Upper lobe of left lung (tissue), 6 donors: ENCODE measurements at places on chromosomes 2 and 18. TPM values are rescaled to one million over a fixed set of nuclear protein-coding genes. Genes with fewer than 3 reads are reported as not detected.

GRCh38 chr18:55794288-55795052, 206.5 kb upstream of the TCF4 start:
- no peak for DNase-seq
- no peaks in the 10 kb centered on the region for H3K36me3 ChIP-seq
- peak overlapping the region; percentile 2 for H3K4me3 ChIP-seq
- H3K4me1 ChIP-seq, result no peaks in the 10 kb centered on the region
- no peaks in the 10 kb centered on the region for H3K27me3 ChIP-seq
- peak overlapping the region; percentile 50 for H3K27ac ChIP-seq

DNA sequence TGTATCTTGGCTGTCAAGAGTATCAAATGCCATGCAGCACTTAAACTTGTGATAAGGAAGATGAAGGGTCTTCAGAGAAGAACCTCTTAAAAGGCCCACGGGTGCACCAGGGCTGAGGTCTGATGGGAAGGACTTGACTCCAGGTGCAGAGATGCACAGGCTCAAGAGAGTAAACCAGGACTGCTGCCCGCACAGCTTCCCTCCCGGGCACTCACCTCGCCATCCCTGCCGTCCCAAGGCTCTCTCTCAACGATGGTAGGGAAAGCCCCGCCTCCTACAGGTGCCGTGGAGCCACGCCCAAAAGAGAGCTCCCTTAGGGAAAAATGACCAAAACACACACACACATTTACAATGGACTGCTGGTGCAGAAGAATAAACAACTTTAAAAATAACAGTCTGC, 27.9 kb downstream of the PDIA6 start:
- no peak overlapping the region for H3K27ac ChIP-seq
- peaks cover 6% of the 10 kb centered on the region for H3K4me1 ChIP-seq
- no peak for DNase-seq

DNA sequence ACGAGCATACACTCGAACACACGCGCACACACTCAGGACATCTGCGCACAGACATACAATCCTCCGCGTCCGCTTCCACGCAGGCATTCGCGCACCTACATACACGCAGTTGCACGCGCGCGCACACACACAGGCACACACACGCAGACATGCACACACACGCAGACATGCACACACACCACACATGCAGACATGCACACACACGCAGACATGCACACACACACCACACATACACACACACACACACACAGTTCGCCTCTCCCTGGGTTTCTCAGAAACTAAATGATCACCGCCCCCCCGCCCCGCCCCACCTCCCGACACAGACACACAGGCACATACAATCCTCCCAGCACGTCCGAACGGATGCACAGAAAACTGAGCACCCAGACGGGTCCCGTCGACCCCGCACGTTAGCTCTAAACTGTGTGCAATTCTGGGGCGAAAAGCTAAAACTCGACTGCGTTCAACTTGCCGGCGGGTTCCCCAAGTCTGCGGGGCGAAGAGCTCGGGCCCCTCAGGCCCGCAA, 1.0 kb downstream of the EPHA4 start:
- H3K36me3 ChIP-seq, result no peaks in the 10 kb centered on the region
- peak; percentile 64 for DNase-seq
- no peaks in the 10 kb centered on the region for H3K27me3 ChIP-seq
- H3K4me1 ChIP-seq, result peaks cover 14% of the 10 kb centered on the region
- peak overlapping the region; percentile 74 for H3K27ac ChIP-seq

- no peaks in the 10 kb centered on the region for H3K36me3 ChIP-seq
- no peaks in the 10 kb centered on the region for H3K27me3 ChIP-seq
- H3K4me3 ChIP-seq, result no peak overlapping the region
- peaks cover 60% of the 10 kb centered on the region for H3K4me1 ChIP-seq
- no peak for DNase-seq
These were observed 3.5 kb downstream of the ACSL3 start for GRCh38 chr2:222864296-222864695.

DNA sequence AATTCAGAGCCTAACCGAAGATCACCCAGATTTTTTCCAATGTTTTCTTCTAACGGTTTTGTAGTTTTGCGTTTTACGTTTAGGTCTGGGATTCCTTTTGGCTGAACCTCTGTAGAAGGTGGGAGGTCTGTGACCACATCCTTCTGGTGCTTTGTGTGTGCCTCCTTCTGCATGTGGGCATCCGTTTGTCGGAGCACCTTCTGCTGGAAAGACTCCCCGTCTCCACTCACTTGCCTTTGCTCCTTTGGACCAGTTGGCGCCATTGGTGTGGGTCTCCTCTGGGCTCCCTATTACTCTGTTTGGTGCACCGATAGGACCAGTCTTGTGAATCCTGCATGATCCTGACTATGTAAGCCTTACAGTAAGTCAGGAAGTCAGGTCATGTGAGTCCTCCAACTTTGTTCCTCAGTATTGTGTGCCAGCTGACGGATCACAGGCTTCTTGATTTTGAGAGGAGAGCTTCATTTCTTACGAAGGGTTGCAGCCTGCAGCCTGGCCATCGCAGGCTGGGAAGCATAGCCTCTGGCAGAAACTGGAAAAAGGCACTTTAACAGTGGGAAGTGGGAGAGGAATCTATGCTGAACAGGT, 13.6 kb downstream of the AQP12A start:
- DNase-seq, result no peak
- H3K36me3 ChIP-seq, result no peaks in the 10 kb centered on the region
- H3K27ac ChIP-seq, result no peak overlapping the region
- no peak overlapping the region for H3K4me3 ChIP-seq
- H3K27me3 ChIP-seq, result no peaks in the 10 kb centered on the region

- no peaks in the 10 kb centered on the region for H3K36me3 ChIP-seq
- H3K27ac ChIP-seq, result no peak overlapping the region
- no peak overlapping the region for H3K4me3 ChIP-seq
- no peak for DNase-seq
These were observed 235.0 kb upstream of the NT5C1B start for GRCh38 chr2:18824325-18824790.

GRCh38 chr18:62964432-62964831, 249.1 kb downstream of the PHLPP1 start:
- H3K4me3 ChIP-seq, result no peak overlapping the region
- no peaks in the 10 kb centered on the region for H3K27me3 ChIP-seq
- H3K36me3 ChIP-seq, result no peaks in the 10 kb centered on the region
- no peak for DNase-seq
- no peaks in the 10 kb centered on the region for H3K4me1 ChIP-seq
- H3K27ac ChIP-seq, result no peak overlapping the region

DNA sequence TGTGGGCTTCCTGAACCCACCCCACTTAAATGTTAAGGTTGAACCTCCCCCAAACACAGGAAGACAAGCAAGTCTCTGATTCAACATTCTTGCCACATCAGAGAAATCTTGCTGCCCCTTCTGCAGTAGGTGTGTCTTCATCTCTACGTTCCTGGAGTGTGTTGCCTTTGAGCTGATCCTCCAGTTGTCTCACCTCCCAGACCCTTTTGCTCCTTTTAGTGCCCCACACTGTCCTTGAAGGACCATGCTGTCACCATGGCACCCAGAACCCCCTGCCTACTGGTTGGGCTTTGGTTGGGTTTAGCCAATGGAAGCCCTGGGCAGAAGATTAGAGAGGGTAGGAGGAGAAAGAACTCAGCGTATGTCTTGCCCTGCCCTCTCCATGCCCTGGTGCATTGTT, 10.7 kb downstream of the CAB39 start:
- no peak for DNase-seq
- peaks cover 7% of the 10 kb centered on the region for H3K36me3 ChIP-seq
- peak overlapping the region; percentile 78 for H3K27ac ChIP-seq
- H3K4me3 ChIP-seq, result no peak overlapping the region
- H3K27me3 ChIP-seq, result no peaks in the 10 kb centered on the region

- H3K4me3 ChIP-seq, result no peak overlapping the region
- no peak overlapping the region for H3K27ac ChIP-seq
- no peaks in the 10 kb centered on the region for H3K27me3 ChIP-seq
- no peak for DNase-seq
- H3K36me3 ChIP-seq, result no peaks in the 10 kb centered on the region
- H3K4me1 ChIP-seq, result peaks cover 7% of the 10 kb centered on the region
These were observed 15.0 kb downstream of the SLC3A1 start for GRCh38 chr2:44290261-44290660.

- peaks cover 16% of the 10 kb centered on the region for H3K36me3 ChIP-seq
- no peak overlapping the region for H3K4me3 ChIP-seq
- H3K27me3 ChIP-seq, result no peaks in the 10 kb centered on the region
- DNase-seq, result peak; percentile 27
- H3K27ac ChIP-seq, result no peak overlapping the region
These were observed 15.2 kb downstream of the BCL2L11 start for GRCh38 chr2:111135910-111136297.

- no peak overlapping the region for H3K27ac ChIP-seq
- no peaks in the 10 kb centered on the region for H3K27me3 ChIP-seq
- no peaks in the 10 kb centered on the region for H3K36me3 ChIP-seq
- no peaks in the 10 kb centered on the region for H3K4me1 ChIP-seq
- no peak for DNase-seq
These were observed 69.1 kb upstream of the FOXI3 start for GRCh38 chr2:88521445-88522073.

DNA sequence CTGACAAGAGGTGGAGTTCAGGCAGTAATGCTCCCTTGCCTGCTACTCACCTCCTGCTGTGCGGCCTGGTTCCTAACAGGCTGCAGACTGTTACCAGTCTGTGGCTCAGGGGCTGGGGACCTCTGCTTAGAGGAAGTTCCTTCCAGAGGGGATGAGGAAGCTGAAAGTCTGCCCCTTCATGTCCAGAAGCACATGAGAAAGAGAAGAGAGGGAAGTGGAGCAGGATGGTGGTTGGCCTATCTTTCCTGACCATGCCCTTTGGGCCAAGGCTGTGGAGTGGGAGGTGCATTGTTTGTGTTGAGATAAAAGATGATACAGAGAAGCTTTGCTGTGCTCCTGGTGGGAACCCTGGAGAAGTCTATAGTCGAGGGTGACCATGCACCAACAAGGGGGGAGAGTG, 112.5 kb downstream of the LPIN1 start:
- no peak for DNase-seq
- no peaks in the 10 kb centered on the region for H3K36me3 ChIP-seq
- H3K4me3 ChIP-seq, result no peak overlapping the region
- peaks cover 13% of the 10 kb centered on the region for H3K4me1 ChIP-seq

- no peak overlapping the region for H3K4me3 ChIP-seq
- no peaks in the 10 kb centered on the region for H3K27me3 ChIP-seq
- no peak for DNase-seq
- no peak overlapping the region for H3K27ac ChIP-seq
These were observed 18.1 kb upstream of the ATOH8 start for GRCh38 chr2:85735691-85736090.

IL18R1 gene
- total RNA-seq, result 46.9 TPM

EGR4 gene
- total RNA-seq, result not detected

NEB gene
- 5.8 TPM for total RNA-seq

APOB gene
- 0.11 TPM for total RNA-seq

G6PC2 gene
- not detected for total RNA-seq

ALK gene
- total RNA-seq, result 0.17 TPM

TMEM198 gene
- 12.6 TPM for total RNA-seq

ZNF396 gene
- 1.8 TPM for total RNA-seq

PSMA8 gene
- not detected for total RNA-seq

ODC1 gene
- total RNA-seq, result 52.8 TPM

FEV gene
- not detected for total RNA-seq

GPR39 gene
- total RNA-seq, result 24.3 TPM

RMDN2 gene
- 28.8 TPM for total RNA-seq

STARD6 gene
- not detected for total RNA-seq

SCN2A gene
- not detected for total RNA-seq
